T-helper 17 cell (primary cell): ENCODE measurements at places on chromosomes 5 and 9. TPM values are rescaled to one million over a fixed set of nuclear protein-coding genes. Genes with fewer than 3 reads are reported as not detected.

Gene KLHL3
- 24.6 TPM for total RNA-seq

Gene CDO1
- total RNA-seq = not detected

Gene IFNB1
- total RNA-seq = not detected

Gene IGIP
- 3.7 TPM for total RNA-seq

Gene ADAMTSL1
- total RNA-seq = not detected

Gene OR1K1
- total RNA-seq = not detected

Gene DHX29
- total RNA-seq = 19.0 TPM

Gene MEGF10
- total RNA-seq = not detected

Gene TEK
- not detected for total RNA-seq

Gene DND1
- total RNA-seq = 1.9 TPM

Gene LTC4S
- 6.8 TPM for total RNA-seq

Gene SUSD1
- total RNA-seq = 11.8 TPM
